T-helper 17 cell (primary cell): ENCODE measurements at places on chromosomes 2 and 18. TPM values are rescaled to one million over a fixed set of nuclear protein-coding genes. Genes with fewer than 3 reads are reported as not detected.

Gene OXER1
- total RNA-seq: not detected

Gene IL1R2
- 1.9 TPM for total RNA-seq

Gene GAREM1
- total RNA-seq: 0.13 TPM

Gene CFC1
- total RNA-seq: not detected

Gene WNT10A
- 5.5 TPM for total RNA-seq

Gene SMAD4
- total RNA-seq: 66.7 TPM

Gene FBXO15
- 0.63 TPM for total RNA-seq

Gene ZEB2
- 49.5 TPM for total RNA-seq

DNA sequence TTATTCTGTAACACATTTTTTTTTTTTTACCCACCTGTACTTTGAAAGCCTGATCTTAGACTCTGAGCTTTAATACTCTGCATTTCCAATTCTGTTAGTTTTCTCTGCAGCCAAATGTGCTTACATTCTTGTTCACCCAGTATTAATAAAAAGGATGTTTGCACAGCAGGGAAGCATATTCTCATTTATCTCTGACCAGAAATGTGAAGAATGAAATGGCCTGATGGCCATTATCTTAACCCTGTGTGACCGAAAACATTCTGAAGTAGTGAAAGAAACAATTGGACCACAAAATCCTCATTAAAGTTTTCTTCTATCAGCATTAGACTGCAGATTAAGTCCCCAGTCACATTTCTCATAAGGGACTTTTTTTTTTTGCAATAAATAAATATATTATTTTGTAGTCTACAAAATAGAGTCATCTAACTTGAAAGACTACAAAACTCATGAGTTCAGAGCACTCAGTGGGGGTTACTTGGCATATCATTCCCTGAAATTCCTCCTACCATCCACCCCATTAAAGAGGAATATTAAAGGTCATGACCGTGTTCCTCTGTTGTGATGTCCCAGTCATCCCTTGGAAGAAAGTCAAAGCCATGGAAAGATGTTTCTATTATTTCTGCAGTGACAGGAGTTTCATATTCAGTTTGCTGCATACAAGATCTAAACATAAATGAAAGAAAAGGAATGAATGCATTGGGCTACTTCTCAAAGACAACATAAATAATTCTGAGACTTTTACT lies 364.4 kb downstream of the RND3 start:
- no peak for DNase-seq

DNA sequence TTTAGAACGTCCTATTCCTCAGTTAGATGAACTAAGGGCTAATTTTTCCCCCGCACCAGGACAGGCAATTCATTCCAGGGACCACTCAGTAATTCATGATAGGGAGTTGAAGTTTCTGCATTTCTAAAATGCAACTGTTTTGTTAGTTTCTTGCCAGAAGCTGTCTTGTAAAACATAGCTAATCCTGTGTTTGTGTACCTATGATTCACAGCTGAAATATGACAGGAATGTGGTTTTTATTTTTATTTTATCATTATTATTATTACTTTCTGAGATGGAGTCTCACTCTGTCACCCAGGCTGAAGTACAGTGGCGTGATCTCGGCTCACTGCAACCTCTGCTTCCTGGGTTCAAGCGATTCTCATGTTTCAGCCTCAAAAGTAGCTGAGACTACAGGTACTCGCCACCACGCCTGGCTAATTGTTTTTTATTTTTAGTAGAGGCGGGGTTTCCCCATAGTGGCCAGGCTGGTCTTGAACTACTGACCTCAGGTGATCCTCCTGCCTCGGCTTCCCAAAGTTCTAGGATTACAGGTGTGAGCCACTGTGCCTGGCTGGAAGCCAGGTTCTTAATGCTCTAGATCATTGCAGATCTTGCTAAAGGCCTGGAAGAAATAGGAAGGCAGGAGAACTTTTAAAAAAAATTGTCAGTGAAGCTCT lies 154.8 kb upstream of the FHL2 start:
- DNase-seq: no peak

DNA sequence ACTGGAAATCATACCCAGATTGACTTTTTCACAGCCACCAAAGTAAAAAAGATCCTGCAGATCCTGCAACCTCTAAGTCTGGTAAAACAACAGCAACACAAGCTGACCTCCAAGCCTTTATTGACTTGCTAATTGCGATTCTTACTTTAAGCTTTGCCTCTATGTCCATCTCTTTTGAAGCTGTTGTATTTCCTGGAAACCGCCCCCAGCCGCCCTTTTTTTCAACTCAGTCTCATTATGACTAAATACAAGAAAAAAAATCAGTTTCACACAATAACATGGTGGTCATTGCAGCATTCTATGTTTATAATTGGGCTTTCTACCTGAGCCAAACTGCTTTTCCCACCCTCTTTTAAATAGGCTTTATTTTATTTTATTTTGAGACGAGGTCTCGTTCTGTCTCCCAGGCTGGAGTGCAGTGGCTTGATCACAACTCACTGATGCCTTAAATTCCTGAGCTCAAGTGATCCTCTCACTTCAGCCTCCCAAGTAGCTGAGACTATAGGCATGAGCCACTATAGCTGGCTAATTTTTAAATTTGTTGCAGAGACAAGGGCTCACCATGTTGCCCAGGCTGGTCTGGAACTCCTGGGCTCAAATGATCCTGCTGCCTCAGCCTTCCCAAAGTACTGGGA lies 76.2 kb downstream of the MOGAT1 start:
- no peak for DNase-seq

DNA sequence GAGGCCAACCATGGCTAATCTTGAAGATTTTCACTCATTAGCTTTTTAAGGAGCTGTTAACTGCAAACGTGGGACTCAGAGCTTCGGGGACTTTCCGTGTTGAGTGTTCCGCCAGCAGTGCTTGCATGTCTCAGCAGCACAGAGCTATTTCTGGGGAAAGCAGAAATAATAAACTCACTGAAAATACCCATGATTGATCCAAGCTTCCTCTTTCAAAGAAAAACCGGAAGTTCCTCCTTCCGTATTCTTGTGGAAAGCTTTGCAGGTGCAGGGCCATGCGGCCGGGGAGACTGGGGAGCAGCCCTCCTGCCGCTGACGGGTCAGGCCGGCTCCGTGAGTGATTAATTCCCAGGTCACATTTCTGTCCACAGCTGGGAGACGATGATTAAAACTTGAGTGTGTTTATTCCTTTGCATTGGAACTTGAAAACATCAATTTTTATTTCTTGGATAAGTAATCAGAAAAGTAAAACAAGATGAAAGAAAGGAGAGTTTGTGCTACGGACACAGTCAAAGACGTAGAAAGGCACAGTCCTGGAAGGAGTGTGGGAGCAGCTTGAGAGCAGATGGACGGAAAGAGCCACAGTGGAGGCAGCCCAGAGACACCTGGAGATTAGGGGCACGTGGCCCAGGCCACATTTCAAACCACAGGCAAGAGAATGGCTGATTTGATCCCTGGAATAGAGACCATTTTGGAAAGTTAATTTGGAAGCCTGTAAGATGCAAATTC lies 54.2 kb upstream of the CTDP1 start:
- no peak for DNase-seq

GRCh38 chr2:128780434-128781080 lies 461.9 kb upstream of the HS6ST1 start:
- DNase-seq: no peak

DNA sequence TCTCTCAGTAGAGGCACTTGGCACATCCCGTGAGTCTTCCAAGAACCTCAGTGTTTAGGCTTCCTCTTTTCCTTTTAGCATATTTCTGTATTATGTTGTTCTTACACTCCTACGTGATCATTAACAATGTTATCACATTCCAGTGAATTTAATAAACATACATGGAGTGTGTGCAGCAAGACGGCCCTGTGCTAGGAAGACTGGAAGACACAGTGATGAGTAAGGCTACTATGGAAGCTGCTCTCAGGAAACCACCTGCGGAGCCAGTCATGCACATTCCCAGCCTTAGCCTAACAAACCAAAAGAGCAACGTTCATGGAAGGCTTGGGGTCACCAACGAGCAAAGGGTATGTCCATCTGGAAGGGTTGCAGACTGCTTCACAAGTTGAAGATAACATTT lies 103.4 kb downstream of the ETAA1 start:
- no peak for DNase-seq

GRCh38 chr2:48914477-48915089 lies 159.1 kb upstream of the LHCGR start:
- no peak for DNase-seq

- no peak for DNase-seq
These were observed 349.9 kb upstream of the ZNF521 start for GRCh38 chr18:25701821-25702220.

GRCh38 chr18:12394428-12394827 lies 13.3 kb upstream of the PRELID3A start:
- DNase-seq: no peak

GRCh38 chr18:25099895-25100294 lies 252.1 kb downstream of the ZNF521 start:
- no peak for DNase-seq

GRCh38 chr2:10665833-10666232 lies 23.9 kb downstream of the NOL10 start:
- DNase-seq: no peak

- DNase-seq: no peak
These were observed 156.7 kb downstream of the CPS1 start for GRCh38 chr2:210713122-210713521.

DNA sequence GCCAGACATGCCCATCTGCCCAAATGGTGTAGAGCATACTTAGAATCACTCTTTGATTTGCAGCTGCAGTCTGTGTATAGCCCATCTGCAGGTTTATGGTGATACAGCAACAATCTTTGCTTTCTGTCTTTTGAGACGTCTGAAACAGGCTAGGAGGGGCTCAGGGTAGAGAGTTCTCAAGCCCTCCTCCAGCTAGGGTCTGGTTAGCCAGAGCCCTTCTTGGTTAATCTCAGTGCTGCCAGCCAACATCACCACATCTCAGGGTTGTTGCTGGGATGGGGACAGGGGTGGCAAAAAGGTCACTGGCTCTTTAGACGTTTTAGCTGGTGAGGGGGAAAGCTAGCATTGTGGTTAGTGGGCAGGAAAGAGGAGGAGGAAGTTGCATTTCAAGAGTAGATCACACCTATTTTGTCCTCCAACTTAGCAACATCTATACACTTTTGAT lies 136.6 kb upstream of the ACAA2 start:
- DNase-seq: no peak

DNA sequence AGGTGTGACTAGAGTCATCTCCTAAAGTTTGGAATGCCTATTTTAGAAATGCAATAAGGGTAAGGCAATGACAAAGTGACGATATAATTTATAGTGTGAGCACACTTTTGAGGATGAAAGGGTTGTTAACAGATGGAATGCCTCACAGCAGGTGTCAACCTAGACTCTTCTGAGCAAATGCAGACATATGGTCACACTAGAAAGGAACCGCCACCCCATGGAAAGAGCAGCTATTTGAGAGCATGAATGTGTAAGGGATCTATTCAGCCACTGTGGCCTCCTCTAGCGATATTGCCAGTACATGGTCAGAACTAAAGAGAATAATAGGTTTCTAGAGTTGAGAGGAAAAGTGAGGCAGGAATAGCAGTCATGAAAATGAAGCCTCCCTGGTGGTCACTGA lies 18.5 kb downstream of the DSG2 start:
- DNase-seq: no peak

DNA sequence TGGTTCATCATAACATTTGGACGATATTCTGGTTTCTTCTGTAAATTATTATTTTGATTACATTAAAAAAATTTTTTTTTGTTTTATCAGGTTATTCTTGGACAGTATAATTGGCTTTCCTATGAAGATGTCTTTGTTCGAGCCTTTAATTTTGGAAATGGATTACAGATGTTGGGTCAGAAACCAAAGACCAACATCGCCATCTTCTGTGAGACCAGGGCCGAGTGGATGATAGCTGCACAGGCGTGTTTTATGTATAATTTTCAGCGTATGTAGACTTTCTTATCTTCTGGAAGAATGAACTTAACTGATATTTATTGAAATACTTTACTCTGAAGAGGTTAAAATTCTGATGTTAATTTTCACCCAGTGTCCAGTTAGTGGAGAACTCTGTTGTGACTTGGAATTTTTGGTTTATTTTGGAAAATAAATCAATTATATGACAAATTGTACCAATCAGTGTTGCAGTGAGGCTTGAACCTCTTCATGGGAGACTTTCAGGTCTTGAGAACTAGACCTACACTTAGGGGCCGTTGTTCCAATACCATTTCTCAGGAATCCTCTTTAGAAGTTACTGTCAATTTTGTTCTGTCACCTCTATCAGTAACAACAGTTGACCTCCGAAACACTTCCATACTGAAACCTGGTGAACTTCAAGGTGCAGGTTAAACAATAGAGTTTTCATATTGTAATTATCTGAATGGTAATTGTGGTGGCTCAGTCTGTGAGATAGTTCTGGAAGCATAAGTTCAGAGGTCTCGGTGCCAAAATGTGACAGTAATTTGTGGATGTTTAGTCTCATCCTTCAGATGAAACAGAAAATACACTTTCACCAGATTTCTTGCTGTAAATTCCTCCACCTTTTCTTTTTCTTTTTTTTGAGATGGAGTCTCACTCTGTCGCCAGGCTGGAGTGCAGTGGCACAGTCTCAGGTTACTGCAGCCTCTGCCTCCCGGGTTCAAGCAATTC lies 55.7 kb downstream of the ACSL3 start:
- no peak for DNase-seq

DNA sequence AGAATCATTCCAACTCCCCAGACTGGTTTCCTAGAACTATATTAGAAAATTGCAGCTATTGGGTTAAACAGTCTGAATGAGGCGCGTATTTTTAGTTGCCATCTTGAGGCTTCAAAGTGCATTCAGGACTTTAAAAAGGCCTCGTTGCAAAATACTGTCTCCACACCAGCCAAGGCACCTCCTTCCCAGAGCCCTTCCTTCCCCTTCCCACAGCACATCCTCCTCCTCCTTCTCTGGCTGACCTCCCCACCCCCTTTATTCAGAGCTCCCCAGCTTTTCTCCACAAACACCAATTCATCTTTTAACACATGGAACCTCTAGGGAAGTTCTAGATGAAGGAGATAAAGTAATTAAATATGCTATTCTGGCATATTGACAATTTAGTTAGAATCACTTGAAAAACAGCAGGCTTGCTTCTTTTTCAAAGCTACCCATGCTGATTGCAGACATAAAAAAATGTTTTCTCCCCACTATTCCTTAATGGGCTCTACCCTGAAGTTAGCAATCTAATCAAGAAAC lies 90.3 kb downstream of the RTP5 start:
- no peak for DNase-seq

DNA sequence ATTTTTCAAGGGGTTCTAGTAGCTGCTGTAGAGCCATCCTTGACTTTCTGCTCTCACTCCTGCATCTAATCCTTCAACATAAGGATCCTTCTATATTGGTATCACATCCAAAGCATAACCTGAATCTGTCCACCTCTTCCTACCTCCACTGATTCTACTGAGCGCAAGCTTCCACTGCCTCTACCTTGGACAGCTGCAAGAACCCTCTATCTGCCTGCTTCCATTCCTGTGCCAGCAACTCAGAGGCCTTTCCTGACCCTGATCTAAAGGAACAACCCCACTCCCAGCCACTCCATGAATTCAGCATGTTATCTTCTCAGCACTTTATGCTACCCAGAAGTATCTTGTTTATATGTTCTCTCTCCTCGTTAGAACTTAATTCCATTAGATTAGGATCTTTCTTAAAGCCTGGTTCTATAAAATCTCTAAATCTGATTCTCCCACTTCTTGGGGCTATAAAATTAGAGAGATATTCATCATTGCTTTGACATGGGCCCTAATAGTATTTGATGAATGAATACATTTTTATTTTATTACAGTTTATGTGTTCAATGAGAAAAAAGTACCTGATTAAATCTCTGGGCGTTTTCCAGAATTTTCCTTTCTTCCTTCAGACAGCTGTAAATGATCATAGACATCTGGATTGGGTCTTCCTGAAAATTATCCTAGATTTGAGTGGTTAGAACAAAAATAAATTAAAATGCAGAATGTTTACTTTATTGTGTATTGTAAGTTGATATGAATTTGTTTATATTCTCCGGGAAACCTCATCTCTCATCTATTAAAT lies 6.8 kb downstream of the STAT1 start:
- no peak for DNase-seq
